CD4-positive, alpha-beta T cell treated with Interleukin-6 at 100 ng/mL for 8 hours (primary cell): ENCODE measurements at places on chromosomes 4 and X.

DNA sequence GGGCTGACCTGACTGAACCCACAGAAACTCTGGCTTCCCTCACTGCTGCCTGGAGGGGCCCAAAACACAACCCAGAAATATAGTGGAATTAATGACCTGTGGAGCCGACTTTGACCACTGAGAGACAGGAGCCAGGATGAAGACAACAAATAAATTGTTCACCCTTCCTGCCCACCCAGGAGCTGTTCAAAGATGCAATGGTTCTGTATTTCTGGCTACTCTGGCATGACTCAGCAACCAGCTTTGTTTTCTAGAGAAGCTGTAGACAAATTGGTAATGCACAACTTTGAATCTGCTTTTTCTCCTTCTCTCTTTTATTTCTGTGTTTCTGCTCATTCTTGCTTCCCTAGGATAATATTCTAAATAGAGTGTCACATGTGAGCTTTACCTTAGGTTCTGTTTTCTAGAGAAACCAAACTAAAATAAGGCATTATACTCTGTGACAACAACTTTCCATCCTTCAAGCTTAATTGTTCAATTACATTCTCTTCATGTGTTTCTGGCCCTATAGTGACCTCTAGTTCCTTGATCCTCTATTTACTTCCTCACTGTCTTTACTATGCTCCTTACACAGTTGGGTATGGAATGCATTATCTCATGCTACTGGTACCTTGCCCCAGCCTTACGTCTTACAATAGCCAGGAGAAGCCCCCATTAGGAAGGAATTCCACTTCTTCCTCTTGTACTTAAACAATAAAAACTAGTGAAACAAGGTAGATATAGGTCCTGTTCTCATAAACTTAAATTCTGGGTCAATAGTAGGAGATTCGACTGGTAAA is 6.5 kb upstream of the PRKG2 start:
- DNase-seq, result no peak

- no peak for DNase-seq
Observed at GRCh38 chr4:146742416-146742815, 103.7 kb downstream of the POU4F2 start.

DNA sequence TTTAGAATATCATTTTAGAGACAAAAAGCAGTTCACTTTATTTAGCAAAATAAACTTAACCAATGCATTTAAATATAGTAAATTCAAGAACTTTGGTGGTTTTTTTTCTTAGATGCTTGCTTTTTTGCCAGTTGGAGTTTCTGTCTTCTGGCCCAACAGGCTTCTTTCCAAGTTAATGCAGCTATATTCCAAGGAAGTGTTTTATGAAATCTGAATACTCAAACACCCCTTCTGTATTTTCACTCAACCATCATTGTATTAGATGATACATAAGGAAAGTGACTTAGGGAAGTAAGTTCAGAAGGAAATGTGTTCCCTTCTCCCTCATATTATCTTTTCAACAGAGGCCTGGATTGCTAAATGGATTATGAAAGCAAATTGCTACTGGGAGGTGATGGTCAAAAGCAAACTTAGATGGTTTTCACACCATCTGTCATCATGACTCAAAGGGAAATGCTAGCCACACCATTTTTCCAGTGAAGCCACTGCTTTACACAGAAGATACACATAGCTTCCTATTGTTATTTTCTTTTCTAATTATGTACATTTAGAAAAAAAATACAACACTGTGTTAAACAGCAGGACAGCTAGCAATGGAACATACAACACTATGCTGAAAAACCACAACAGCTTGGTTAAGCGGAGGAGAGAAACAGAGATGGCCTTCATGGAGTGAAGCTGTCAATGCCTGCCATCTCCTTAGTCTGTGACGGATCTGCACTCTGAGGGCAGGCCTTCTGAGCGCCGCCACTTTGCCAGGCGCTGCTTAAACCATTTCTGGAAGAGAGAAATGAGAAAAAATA is 32.9 kb downstream of the HOPX start:
- DNase-seq, result no peak

DNA sequence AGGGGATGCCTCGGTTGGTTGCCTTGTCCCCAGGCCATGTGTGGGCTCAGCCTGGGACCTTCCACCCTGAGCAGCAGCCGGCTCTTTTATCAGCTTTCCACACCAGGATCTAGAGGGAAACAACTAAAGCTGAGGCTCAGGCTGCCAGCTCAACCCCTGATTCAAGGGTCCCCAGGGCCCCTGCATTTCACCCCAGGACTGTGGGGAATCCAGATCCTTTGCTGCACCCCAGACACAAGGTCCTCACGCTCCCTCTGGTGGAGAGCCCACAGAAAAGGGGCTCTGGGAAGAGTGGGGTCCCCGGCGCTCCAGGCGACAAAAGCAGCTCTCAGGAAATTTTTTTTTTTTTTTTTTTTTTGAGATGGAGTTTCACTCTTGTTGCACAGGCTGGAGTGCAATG is 64.3 kb downstream of the ZFYVE28 start:
- DNase-seq, result no peak

- DNase-seq, result no peak
Observed at GRCh38 chr4:46886711-46887110, 22.3 kb downstream of the COX7B2 start.

GRCh38 chr4:144564358-144564757 is 81.6 kb upstream of the HHIP start:
- no peak for DNase-seq

GRCh38 chrX:37686996-37687395 is 1.4 kb downstream of the XK start:
- no peak for DNase-seq

GRCh38 chr4:118772081-118772766 is 63.7 kb downstream of the SEC24D start:
- peak; percentile 33 for DNase-seq

GRCh38 chr4:110087070-110087708 is 111.2 kb downstream of the ELOVL6 start:
- DNase-seq, result no peak

GRCh38 chrX:56564164-56564885 is 898 bp downstream of the UBQLN2 start:
- no peak for DNase-seq

GRCh38 chrX:46602468-46603102 is 29.0 kb downstream of the CHST7 start:
- no peak for DNase-seq

DNA sequence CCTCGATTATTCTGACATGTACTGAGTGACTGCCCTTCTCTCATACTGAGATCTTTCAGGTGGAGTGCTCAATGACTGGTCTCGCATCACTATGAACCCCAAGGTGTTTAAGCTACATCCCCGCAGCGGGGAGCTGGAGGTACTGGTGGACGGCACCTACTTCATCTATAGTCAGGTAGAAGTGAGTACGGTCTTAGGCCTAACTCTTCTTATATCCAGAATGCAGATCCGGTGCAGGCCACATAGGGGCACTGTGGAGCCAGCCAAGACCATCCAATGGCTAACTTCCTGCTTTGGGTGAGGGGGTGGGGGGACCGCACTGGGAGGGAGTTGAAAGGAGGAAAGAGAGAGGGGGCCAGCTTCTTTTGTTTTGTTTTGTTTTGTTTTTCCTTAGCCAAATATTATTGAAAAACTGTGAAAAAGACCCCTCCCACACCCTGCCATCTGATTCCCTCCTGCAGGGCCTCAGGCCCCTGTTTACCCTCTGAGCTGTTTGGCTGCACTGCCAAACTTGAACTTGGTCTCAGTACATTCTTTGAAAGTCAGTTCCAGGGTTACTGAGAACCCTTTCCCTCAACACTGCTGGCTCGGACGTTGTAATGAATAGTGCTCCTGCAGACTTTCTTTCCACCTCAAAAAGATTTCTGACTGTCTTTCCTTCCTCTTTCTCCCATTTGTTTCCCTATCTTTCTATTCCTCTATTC is 16.2 kb downstream of the AWAT2 start:
- no peak for DNase-seq

DNA sequence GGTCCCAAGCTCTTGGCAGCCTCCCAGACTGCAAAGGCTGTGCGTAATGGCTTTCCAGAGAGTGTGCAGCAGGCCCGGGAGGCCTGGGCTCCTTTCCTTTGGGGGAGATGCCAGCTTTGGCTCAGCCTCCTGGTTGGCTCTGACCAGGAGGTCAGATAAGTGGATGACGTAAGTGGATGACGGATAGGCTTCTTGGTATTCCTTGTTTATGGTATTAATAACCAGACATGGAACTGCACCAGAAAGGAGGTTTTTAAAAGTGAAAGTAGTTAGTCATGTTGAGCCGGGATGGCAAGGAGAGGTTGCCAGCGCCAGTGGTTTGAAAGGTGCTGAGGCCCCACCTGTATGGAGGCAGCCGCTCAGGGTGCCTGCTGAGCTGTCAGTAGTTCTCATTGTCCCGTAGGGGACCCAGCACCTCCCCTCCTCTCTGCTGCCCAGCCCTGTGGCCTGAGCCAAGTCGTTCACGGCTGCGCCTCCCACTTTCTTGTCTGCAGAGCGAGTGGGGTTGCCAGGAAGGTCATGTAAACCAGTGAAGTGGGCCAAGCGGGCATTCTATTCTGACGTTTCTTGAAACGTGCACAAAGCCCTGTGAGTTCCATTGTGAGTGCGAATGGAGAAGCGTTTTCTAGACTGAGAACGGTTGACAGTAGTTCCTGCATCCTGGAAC is 28.7 kb upstream of the STOX2 start:
- no peak for DNase-seq

DNA sequence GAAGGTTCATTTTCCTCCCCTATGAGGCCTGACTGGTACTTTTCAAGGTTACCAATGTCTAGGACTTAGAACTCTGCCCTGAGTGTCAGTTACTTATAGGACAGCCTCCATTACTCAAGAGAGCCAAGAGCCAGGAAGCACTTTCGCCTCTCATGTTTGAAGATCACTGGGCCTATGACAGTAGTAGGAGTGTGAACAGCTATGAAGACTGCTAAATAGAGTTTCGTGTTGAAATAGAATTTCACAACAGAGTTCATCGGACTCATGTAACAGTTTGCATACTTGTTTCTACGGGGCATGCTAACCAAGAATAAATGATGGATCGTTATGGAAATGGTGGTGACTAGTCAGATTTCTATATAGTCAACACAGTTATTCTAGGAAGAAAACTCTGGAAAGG is 97.8 kb upstream of the GPC4 start:
- no peak for DNase-seq

DNA sequence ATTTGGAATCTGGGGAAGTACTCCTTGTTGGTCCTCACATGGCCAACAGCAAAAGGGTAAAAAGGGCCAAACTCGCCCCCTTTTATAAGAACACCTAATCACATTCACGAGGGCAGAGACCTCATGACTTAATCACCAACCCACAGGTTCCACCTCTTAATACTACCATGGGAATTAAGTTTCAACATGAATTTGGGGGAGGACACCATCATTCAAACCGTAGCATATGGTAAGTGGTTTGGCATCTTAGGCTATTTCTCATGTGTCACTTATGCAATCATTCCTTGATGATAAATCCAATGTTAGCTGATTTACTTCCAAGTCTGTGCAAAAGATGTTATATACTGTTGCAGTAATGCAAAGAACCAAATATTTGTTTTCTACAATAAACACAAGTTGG is 302.9 kb upstream of the FAM241A start:
- no peak for DNase-seq

DNA sequence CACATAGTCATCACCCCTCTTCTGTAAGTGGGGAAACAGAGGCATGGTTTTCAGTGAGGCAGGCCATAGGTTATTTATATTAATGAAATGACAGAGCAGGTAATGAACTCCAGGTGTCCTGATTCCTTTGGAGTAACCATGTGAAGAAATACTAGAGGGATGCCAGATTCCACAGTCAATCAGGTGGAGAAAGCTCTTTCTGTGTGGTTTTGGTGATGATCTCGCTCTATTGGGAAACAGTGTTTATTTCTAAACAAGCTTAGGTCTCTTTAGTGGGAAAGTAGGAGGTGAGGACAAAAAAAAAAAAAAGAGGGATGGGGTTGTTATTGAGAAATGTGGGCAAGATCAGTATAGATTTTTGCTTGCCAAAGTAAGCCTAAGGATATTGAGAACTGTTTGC is 12.2 kb downstream of the DOCK11 start:
- DNase-seq, result no peak

DNA sequence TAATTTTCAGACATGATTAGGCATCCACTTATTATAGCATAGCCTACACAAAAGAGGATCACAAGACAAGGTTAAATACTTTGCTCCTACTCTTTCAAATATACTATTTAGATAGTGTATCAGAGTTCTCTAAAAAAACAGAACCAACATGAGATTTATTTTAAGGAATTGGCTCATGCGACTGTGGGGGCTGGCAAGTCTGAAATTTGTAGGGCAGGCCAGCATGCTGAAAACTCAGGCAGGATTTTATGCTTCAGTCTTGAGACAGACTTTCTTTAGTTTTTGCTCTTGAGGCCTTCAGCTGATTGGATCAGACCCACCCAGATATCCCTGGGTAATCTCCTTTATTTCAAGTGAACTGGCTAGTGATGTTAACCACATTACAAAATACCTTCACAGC is 169.5 kb downstream of the MAML3 start:
- no peak for DNase-seq
